Right cardiac atrium (tissue), 5 donors: ENCODE measurements at places on chromosomes 16 and 17. TPM values are rescaled to one million over a fixed set of nuclear protein-coding genes. Genes with fewer than 3 reads are reported as not detected.

Gene DOC2B
- 2.3 TPM for total RNA-seq

Gene P4HB
- 353 TPM for total RNA-seq

Gene RGS11
- total RNA-seq = 12.1 TPM

Gene SERPINF2
- total RNA-seq = 2.1 TPM

Gene EFNB3
- total RNA-seq = 0.97 TPM

Gene NHLRC4
- total RNA-seq = 0.56 TPM

Gene CAVIN1
- total RNA-seq = 173 TPM

Gene KRTAP3-1
- not detected for total RNA-seq

Gene HYDIN
- 2.3 TPM for total RNA-seq

Gene CCL8
- total RNA-seq = 0.17 TPM

Gene KDM6B
- total RNA-seq = 28.0 TPM

Gene LRRC36
- total RNA-seq = 0.11 TPM

Gene HS3ST4
- total RNA-seq = not detected

Gene ATP2A1
- 0.48 TPM for total RNA-seq

Gene SLFN14
- total RNA-seq = not detected

Gene CTF1
- 8.5 TPM for total RNA-seq

Gene CD7
- 0.31 TPM for total RNA-seq

Gene ABCC11
- total RNA-seq = 0.09 TPM

Gene CYGB
- 69.1 TPM for total RNA-seq

Gene PLEKHH3
- total RNA-seq = 14.4 TPM

Gene ZCCHC14
- 29.4 TPM for total RNA-seq

Gene ZSCAN10
- total RNA-seq = not detected

Gene PTX4
- 0.28 TPM for total RNA-seq

Gene ATAD5
- total RNA-seq = 0.69 TPM

Gene DNAAF8
- total RNA-seq = 0.38 TPM
